ENCODE measurements at places on chromosomes 12 and 14.

DNA sequence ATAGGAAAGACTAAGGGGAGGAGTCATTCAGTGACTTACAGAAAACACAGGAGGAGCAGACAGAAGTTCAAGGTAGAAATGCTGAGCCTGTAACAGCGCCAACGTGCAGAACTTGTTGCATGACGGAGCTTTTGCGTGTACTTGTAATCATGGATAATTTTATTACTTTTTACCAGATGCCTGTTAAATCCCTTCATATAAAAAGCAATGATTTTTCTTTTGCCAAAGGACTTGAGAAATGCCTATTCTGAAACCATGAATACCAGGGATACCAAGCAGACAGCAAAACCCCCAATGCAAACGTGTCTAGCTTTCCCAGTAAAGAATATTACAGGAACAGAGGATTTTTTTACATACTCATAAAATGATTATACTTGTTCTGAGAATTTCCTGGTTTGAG, 163.6 kb upstream of the GSC start:
- DNase-seq: no peak

- no peak for DNase-seq
These were observed 203.7 kb downstream of the PTPRO start for GRCh38 chr12:15526033-15526432.

DNA sequence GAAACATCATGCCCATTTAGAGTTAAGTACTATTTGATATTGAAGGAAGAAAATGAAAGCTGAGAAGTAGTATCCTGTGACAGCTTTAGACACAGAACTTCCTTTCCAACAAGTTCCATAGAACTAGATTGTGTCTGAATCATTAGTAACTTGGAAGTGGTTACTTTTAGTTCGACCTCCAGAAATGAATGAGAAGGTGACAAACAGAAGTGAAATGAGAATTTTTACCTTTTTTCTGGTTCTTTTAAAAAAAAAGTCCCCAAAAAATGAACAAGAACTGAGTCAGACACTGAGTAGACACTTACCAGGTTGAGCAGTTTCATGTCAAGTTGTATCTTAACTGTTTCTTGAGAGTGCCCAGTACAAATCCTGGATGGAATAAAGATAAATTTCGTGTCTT, 3.0 kb downstream of the ATP6V0A2 start:
- DNase-seq: no peak

- no peak for DNase-seq
These were observed 8.8 kb downstream of the LPCAT3 start for GRCh38 chr12:7009512-7009911.

DNA sequence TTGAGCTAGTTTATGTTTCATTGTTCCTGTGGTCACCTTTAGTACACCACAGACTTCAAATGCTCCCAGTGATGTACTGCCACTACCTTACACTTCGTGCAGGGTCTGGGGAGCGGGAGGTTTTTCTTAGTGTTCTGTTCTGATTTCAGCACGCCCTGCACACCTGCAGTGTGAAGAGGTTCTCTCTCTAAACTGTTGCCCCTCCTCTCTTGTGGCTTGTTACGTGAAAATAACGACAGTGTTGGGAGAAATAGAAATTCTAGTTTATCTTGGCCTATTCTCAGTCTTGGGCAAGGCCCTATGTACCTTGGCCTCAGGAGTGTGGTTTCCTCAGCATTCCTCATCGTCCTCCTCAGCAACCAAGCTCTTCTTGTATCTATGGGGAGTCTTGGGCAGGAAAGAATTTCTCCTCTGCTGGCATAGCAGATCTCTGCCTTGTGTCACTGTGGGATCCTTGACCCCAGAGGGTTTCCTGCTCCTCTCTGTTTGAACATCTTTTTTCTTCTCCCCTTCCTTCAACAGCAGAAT, 48.6 kb downstream of the EIF2S3B start:
- DNase-seq: peak; percentile 75

DNA sequence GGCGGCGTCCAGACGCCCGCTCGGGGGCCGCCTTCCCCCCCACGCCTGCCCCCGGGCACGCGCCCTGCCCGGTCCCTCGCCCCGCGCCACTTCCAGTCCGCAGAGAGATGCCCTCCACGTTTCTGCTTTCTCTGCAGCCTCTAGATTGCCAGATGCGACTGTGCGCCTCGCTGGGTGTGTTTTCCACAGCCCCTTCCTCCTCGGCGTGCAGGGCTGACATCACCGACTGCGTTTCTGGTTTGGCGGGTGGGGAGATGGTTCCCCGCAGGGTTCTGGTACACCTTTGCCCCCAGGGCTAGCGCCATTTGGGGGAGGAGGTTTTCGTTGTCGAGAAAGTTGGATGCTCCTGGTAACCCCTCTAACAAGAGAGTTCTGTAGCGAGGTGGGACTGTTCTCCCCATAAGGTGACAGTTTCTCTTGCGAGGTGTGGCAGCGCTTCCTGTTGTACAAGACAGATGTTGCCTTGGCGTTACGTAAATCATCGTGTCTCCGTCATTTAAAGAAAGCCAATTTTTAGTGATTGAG, 1.5 kb downstream of the CALM1 start:
- DNase-seq: no peak

GRCh38 chr14:106094654-106095189, 568.3 kb downstream of the TMEM121 start:
- DNase-seq: peak; percentile 58

GRCh38 chr12:79557690-79558315, 133.0 kb downstream of the PAWR start:
- no peak for DNase-seq

DNA sequence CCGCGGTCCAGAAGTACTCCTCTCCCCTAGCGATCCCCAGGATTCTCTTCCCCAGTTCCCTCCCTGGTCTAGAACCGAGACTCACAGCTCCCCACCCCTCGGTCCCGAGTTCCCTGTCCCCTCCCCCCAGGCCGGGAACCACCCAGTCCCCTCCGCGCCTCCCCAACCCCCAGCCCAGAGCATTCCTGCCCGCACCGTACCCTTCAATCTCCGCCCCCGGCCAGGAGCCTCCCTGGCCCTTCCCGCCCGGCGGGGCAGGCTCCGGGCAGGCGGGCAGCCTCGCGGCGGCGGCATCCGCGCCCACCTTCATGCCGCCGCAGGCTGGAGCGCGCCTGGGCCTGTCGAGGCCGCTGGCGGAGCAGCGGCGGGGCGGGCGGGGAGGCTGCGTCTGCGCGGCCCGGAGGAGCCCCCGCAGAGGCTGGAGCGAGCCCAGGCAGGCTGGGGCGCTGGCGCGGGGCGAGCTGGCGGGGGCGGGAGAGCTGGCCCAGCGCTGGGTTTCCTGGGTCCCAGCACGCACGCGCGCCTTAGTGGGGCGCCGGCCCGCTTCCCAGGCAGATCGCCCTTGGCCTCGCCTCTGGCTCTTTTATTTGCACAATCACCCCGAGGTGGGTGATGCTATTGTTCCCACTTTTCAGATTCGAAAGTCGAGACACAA, 22.2 kb upstream of the GPR132 start:
- no peak for DNase-seq

DNA sequence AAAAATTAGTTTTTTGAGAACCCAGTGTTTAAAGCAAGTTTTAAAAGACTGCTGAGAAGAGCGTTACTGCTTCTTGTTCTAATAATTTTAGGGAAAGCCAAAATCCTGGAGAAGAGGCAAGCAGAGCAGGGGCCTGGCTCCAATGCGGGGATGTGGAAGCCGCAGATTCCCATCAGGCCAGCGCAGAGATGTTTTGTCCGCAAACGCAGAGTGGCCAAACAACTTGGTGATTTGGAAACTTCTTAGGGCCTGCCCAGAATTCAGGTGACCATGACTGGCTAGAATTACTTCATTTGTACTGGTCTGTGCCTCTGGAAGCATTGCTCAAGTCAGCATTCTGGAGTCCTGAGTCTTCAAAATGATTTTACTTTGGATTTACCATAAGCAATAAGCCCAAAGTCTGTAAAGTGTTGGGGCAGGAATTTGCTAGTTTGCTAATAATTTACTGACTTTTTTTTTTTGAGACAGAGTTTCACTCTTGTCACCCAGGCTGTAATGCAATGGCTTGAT, 208.4 kb downstream of the PPM1H start:
- no peak for DNase-seq

- peak; percentile 74 for DNase-seq
These were observed 59.7 kb downstream of the PLXNC1 start for GRCh38 chr12:94207849-94208621.

- DNase-seq: no peak
These were observed 455.6 kb downstream of the ZFP36L1 start for GRCh38 chr14:68337279-68337678.

GRCh38 chr12:1205512-1206060, 214.6 kb downstream of the ERC1 start:
- no peak for DNase-seq

GRCh38 chr14:68791078-68791901, 1.6 kb downstream of the ZFP36L1 start:
- peak; percentile 59 for DNase-seq

GRCh38 chr12:64064706-64065105, 157.4 kb downstream of the KICS2 start:
- no peak for DNase-seq

DNA sequence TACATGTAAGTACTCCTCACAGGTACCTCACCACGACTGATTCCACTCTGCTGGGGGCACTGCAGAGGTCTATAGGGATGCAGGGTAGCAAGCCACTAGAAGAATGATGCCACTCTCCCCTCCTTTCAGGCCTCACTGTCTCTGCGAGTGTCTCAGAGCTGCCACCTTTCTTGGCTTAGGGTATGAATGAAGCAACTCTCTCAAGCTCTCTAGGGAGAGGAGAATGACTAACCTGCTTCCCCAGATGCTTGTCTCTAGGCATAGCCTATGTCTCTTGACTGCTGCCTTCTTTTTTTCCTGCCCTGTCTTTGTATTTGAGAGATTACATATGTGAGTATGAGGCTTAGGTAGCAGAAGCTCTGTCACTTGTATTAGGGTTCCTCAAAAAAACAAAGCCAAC, 566.5 kb upstream of the ATP2B1 start:
- no peak for DNase-seq

- DNase-seq: no peak
These were observed 137.2 kb upstream of the MAP1LC3B2 start for GRCh38 chr12:116421785-116422538.

- no peak for DNase-seq
These were observed 72.1 kb downstream of the TMTC2 start for GRCh38 chr12:82758749-82759330.

GRCh38 chr12:49633703-49634345, 10.5 kb downstream of the PRPF40B start:
- DNase-seq: no peak

DNA sequence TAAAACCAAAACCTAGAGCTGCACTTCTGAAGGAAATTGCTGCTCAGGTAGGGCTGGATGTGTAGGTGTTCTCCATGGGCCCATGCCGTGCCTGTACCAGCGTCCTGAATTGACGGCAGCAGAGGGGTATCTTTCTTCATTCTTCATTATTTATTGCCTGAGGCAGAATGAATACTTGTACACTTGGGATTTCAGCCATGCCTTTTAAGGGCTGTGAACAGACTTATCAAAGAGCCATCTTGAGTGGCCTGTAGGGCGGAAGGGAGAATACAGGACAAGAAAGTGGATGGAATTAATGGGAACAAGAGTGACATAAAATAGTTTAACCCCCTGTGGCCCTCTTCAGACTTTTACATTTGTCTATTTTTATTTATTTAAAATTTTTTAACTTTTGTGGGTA, 61.4 kb downstream of the RASSF3 start:
- no peak for DNase-seq

Measured in stimulated activated effector memory CD8-positive, alpha-beta T cell treated with anti-CD3 and anti-CD28 coated beads, Interleukin-12 subunit alpha, Interleukin-12 subunit beta, amount 100 ng/mL, for 72 hours (primary cell).